ENCODE measurements at places on chromosomes 2 and 18. TPM values are rescaled to one million over a fixed set of nuclear protein-coding genes. Genes with fewer than 3 reads are reported as not detected.

GRCh38 chr2:108182489-108182888, 57.3 kb upstream of the SULT1C3 start:
- DNase-seq: no peak

GRCh38 chr2:170601489-170601888, 113.6 kb upstream of the SP5 start:
- no peak for DNase-seq

DNA sequence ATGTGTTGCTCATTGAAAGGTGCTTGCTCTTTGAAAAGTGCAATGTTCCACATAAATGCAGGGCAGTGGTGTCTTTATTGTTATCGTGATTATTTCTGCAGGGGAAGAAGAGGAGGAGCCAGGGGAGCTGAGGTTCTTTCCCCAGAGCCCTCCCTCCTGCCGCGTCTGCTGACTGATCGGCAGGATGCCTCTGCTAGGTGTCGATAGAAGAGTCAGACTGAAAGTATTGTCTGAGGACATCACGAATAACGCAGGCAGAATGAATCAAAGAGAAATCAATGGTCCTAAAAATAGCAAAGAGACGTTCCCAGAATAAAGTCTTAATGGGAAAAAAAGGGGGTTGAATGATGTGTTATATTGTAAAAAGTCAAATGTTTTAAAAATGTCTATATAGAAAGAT, 47.4 kb upstream of the SIX3 start:
- DNase-seq: no peak

- DNase-seq: no peak
Measured at GRCh38 chr2:112229348-112229747, 25.5 kb downstream of the ZC3H8 start.

GRCh38 chr2:161956738-161957137, 117.3 kb downstream of the DPP4 start:
- DNase-seq: no peak

GRCh38 chr2:200869014-200869413, 4.6 kb upstream of the CLK1 start:
- no peak for DNase-seq

Gene VAPA
- polyA plus RNA-seq: 265 TPM

Gene HAAO
- 19.7 TPM for polyA plus RNA-seq

Gene SERPINB5
- not detected for polyA plus RNA-seq

Data from forelimb muscle (tissue), 1 donor.